ENCODE measurements at places on chromosomes 1 and 21.

DNA sequence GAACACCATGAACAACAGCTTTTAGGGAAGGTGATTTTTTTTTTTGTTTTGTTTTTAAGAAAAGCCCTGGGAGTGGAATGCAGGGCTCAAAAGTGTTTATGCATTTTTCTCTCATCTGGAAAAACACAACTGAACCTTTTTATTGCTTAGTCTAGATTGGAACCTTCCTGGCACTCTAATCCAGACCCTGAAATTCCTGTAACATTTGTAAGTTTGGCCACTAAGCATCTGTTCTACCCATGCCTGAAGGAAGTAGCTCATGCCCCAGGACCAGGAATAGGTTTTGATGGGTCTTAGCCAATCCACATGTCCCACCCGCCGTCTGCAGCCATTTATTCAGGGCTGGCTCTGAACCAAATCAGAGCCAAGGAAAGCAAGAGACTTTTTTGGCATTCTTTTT, 39.7 kb upstream of the SLC2A1 start:
- DNase-seq: no peak

- no peak for DNase-seq
Measured at GRCh38 chr1:113784104-113784779, 25.0 kb upstream of the PHTF1 start.

- no peak for DNase-seq
Measured at GRCh38 chr1:44523593-44524591, 118.8 kb downstream of the RNF220 start.

- DNase-seq: no peak
Measured at GRCh38 chr1:61080413-61081143, 1.8 kb upstream of the NFIA start.

DNA sequence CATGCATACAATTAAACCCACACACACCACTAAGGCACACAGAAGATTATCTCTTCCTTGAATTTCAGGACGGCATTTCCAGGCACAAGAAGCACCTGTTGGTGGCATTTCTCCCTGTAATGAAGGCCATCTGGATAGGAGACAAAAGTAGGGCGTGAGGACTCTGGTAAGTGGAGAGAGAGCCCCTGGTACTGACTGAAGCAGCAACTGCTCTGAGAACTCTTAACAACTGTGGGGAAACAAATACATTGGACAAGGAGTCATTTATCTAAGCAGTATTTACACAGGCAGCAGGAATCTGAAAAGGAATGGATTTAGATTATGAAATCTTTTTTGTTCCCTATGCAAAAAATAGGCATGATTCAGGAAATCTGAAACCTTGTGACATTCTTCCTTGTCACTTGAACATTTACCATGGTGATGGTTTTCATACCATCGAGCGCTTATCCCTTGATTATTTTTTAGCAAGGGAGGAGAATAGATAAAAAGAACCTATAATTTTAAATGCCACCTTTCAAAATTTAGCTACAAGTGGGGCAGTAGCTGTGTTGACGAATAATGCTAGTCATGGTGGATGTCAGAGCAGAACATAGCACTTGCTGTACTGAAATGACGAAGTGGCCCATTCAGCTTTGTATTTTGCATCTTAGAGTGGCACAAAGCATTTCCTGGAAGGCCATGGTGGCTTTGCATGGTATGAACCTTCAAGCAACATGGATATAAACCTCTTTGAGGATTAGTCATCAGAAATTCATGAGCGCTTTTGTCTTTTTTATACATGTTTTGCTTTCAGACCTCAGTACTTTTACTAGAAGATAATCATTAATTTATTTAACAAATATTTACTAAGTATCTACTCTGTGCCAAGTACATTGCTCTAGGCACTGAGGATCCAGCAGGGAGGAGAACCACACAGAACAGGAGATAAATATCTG, 362.0 kb downstream of the ADGRL2 start:
- no peak for DNase-seq

DNA sequence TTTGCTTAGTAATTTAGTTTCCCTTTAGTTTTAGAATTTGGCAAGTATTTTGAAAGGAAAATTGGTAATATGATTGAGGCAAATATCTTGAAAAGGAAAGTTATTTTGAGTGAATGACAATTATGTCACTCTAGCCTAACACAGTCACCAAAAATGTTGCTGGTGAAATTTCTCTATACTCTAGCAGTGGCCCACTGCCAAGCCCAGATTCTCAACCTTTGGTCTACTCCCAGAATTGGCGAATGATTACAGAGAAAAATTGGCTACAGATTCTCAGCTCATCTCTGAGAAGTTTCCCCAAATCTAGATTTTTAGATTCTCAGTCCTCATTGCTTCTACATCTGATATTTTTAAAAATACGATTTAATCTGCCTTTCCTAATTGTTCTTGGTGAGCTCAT, 84.9 kb downstream of the PIGK start:
- no peak for DNase-seq

DNA sequence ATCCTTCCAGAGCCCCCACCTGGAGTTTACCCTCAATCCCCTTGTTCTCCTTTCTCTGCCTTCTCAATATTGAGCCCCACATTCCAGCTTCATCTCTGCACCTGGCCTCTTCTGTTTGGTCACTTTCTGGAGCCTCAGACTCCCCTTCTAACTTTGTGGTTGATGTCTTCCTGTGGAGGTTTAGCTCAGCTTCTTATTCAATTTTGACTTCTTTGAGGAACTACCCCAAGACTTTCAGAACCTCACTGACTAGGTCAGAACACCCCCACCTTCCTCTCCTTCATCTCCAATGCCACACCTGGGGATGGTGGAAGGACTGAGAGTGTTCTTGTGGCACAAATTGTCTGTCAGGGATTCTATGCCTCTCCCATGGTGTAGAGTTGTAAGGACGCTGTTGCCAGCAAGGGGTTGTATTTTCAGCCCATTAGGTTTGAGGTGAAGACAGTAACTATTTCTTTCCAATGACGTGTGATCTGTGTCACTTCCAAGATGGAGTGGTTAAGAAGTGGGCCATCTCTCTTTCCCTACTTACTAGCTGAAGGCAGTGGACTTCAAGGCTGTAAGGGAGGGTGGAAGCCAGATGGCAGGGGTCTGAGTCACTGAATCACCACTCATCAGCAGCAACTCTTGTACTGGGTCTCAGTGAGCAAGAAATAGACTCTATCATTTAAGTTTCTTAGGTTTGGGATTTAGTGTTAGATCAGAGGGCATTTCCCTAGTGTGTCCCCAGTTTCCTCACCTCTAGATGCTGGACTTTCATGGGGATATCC, 80.6 kb downstream of the PAPPA2 start:
- no peak for DNase-seq

DNA sequence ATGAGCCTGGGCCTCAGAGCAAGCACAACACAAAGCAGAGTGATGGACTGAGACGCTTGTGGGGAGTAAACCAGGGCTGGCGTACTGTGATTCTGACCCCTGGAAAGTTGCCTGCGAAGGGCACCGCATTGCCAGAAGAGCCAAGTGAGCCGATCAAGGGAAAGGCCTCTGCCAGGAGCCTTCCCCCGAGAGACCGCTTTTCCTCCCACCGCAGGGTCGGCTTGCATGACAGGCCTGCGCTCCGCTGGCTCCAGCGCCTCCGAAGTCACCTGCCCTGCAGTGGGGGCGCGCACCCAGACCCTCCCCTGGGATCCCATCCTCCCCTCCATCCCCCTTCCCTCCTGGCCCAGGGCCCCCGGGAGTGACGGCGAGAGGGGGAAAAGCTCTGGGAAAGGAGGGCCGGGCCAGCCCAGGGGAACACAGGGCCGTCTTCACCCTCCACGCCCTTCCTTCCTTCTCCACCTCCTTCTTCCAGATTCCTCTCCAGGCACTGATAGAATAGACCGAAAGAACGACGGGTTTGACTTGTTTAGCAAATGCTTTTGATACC, 165.0 kb downstream of the TRIM33 start:
- DNase-seq: no peak

DNA sequence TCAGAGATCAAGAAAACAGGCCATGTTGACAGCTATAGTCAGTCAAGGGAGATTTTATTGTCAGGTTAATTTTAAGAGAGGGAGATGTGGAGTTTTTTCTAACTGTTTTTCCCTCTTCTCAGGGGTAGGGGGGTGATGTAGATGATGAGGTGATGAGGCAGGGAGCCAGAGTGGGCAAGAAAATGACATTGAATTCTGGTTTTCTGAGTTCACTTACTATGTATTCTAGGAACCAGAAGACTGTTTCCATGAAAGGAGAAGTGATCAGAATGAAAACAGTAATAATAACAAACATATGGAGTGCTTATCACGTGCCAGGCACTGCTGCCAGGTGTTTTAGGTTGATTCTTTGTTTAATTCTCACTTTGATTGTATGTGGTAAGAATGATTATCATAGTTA, 40.2 kb downstream of the CASQ2 start:
- DNase-seq: no peak

GRCh38 chr1:101388904-101389546, 152.2 kb downstream of the S1PR1 start:
- no peak for DNase-seq

DNA sequence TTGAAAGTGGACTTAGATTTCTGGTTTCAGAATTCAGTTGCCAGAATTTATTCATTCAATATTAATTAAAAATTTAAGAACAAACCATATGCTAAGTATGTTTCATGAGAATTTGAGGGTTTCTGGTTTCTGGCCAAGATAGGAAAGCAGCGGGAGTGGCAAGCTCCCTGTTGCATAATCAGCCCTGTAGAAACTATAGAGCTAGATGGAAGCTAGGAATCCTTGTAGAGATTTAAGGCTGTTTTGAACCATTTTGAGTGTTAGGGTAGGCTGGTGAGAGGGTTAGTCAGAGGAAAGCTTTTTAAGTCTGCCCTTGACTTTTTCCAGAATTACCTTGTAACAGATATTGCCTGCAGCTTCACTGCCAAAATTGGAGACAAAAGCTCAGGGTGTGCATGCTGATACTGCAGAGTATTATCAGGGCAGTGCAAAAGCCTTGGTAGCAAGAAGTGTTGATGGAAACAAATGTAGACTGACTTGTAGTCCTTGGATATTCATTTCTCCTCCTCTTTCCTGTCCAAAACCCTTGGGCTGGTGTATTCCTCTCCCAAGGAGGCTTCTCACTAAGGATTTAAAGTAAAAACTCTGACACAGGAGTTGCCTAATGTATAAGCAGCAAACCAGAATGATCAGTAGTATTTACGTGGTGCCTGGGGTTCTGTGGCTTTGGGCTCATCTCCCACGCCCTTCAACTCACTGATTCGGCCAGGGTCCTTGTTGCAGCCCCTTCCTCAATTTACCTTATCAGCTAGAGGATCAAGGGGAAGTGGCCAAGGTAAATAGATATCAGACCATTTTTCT, 12.6 kb upstream of the GIPC2 start:
- DNase-seq: no peak

- no peak for DNase-seq
Measured at GRCh38 chr1:54874079-54874830, 12.7 kb downstream of the DHCR24 start.

GRCh38 chr1:206924592-206925105, 2.9 kb upstream of the FCMR start:
- no peak for DNase-seq

DNA sequence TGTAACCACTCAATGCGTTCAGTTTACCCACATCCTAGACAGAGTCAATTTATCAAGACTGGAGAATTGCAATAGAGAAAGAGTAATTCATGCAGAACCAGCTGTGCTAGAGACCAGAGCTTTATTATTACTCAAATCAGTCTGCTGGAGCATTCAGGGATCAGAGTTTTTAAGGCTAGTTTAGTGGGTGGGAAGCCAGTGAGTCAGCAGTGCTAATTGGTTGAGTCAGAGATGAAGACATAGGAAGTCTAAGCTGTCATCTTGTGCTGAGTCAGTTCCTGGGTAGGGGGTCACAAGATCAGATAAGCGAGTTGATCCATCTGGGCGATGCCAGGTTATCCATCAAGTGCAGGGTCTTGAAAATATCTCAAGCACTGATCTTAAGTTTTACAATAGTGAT, 499.6 kb downstream of the MRPL39 start:
- DNase-seq: no peak

DNA sequence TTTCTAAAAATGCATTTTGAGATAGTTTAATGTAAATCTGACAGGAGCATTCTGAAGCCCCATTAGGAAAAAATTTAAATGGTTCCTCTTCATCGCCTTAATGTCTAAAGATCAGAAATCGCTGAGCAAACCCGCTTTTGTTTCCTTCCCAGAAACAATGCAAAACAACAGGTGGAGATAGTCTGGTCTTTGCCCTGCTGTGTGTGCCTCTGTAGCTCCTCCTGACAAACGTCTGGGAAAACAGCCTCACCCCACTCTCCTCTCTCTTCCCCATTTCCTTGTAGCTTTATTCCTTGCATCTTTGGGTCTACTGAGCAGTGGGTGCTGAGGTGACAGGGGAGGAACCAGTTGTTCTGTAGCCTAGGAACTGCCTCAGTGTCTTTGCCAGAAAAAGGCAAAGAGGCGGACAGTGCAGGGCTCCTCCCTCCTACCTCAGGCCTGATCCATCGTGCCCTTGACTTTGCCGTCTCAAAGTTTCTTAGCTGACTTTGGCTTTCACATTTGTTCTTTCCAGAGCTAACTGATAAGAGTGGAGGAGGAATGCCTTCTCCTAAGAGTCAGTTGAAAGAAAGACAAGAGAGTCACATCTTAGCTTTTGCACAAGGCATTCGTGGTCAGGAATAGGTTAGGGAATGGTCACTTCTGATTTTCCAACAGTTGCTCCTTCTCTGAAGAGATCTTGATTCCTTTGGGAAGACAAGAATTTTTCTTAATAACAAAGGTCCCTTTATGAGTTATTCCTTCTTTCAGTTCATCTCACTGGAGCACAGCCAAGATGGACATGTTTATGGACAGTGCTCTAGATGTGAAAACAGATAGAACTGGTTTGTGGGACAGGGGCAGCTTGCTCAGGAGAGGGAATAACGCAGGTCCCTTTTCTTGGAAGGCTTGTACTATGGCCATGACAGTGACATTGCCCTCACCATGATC, 24.9 kb downstream of the SYT11 start:
- DNase-seq: no peak

DNA sequence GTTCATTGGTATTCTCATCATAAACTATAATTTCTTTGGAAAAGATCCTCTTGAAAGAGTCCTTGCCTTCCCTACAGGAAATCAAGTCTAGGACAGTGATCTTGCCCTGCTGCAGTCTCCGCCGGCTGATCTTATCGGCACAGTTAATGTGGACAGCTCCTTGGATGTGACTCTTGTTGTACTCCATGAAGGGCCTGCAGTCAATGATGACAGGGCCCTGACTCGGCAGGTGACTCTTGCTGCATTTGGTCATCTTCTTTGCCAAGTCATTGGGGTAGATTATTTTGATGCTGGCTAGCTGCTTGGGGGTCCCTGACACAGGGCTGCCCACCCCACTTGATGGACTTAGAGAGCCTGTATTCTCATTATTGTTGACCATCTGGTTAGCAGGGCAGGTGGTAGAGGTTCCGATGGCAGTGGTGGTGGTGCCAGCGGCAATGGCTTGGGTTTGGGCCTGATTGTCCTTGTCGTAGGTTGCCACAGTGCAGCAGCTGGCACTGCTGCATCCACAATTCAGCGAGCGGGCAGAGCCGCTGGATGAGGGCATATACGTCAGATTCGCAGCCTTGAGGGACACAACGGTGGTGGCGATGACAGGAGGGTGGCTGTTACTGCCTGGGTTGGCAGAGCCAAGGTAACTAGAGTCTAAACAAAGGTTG, 2.7 kb downstream of the DUSP10 start:
- DNase-seq: no peak

GRCh38 chr1:176559878-176560277, 96.9 kb downstream of the PAPPA2 start:
- DNase-seq: no peak

GRCh38 chr1:5109633-5110032, 455.2 kb downstream of the AJAP1 start:
- DNase-seq: no peak

Measured in activated CD4-positive, alpha-beta T cell treated with anti-CD3 and anti-CD28 coated beads for 24 hours (primary cell).